ENCODE measurements at places on chromosomes 4 and X. TPM values are rescaled to one million over a fixed set of nuclear protein-coding genes. Genes with fewer than 3 reads are reported as not detected.

The LUZP4 gene
- not detected for polyA plus RNA-seq

The TREX2 gene
- 0.67 TPM for polyA plus RNA-seq

The UCHL1 gene
- polyA plus RNA-seq: not detected

The GPR82 gene
- polyA plus RNA-seq: 5.5 TPM

The TMEM150C gene
- not detected for polyA plus RNA-seq

The NLGN4X gene
- polyA plus RNA-seq: not detected

The TSPAN7 gene
- polyA plus RNA-seq: 0.16 TPM

The DCX gene
- polyA plus RNA-seq: not detected

The TKTL2 gene
- polyA plus RNA-seq: not detected

The PPARGC1A gene
- polyA plus RNA-seq: not detected

- DNase-seq: no peak
- no peak overlapping the region for H3K27ac ChIP-seq
- H3K4me3 ChIP-seq: no peak overlapping the region
- no peaks in the 10 kb centered on the region for H3K27me3 ChIP-seq
Measured at GRCh38 chrX:142483965-142484364, 278.9 kb upstream of the MAGEC2 start.

GRCh38 chr4:186698028-186698427 lies 25.6 kb downstream of the FAT1 start:
- H3K27me3 ChIP-seq: no peaks in the 10 kb centered on the region
- no peak for DNase-seq
- H3K27ac ChIP-seq: no peak overlapping the region
- H3K36me3 ChIP-seq: peaks cover 4% of the 10 kb centered on the region

DNA sequence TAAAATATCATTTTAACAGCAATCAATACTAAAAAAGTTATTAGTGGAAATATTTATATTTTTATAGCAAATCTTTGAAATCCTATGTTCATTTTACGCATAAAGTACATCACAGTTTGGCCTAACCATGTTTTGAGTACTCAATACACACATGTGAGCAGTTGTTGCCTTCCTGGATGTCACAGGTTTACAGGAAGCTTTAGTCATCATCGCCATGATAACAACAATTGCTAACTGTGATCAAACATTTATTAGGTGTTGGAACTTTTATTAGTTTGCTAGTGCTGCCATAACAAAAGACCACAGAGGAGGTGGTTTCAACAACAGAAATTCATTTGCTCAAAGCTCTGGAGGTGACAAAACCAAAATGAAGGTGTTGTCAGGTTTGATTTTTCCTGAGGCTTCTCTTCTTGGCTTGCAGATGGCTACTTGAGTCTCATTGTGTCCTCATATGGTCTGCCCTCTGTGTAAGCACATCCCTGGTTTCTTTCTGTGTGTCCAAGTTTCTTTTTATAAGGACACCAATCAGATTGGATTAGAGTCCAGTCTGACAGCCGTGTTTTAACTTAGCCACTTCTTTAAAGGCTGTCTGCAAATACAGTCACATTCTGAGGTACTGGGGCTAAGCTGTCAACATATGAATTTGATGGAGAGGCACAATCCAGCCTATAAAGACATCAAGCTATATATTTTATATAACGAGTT lies 43.1 kb upstream of the BOD1L1 start:
- H3K4me3 ChIP-seq: no peak overlapping the region
- no peak for DNase-seq
- no peak overlapping the region for H3K27ac ChIP-seq
- no peaks in the 10 kb centered on the region for H3K36me3 ChIP-seq
- no peaks in the 10 kb centered on the region for H3K27me3 ChIP-seq
- H3K4me1 ChIP-seq: no peaks in the 10 kb centered on the region

DNA sequence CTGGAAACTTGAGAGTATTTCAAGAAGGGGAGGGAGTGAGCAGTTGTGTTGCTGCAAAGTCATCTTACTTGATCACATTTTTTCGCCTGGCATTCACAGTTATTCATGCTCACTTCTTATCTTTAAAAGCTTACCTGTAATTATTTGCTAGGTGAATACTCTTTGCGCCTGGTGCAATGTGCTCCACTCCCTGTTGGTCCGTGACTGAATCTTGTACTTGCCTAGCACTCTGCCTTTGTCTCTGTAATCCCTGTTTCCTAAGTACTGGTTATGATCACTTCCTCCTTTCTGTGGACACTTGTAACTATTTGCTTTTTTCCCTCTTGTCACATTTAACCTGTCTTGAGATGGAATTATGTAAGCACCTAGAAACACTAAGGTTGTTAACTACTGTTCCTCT lies 5.8 kb downstream of the BMP2K start:
- H3K27ac ChIP-seq: no peak overlapping the region
- H3K36me3 ChIP-seq: no peaks in the 10 kb centered on the region
- no peak overlapping the region for H3K4me3 ChIP-seq

GRCh38 chr4:148843625-148844024 lies 401.4 kb upstream of the NR3C2 start:
- DNase-seq: no peak
- no peaks in the 10 kb centered on the region for H3K36me3 ChIP-seq
- H3K27me3 ChIP-seq: no peaks in the 10 kb centered on the region

DNA sequence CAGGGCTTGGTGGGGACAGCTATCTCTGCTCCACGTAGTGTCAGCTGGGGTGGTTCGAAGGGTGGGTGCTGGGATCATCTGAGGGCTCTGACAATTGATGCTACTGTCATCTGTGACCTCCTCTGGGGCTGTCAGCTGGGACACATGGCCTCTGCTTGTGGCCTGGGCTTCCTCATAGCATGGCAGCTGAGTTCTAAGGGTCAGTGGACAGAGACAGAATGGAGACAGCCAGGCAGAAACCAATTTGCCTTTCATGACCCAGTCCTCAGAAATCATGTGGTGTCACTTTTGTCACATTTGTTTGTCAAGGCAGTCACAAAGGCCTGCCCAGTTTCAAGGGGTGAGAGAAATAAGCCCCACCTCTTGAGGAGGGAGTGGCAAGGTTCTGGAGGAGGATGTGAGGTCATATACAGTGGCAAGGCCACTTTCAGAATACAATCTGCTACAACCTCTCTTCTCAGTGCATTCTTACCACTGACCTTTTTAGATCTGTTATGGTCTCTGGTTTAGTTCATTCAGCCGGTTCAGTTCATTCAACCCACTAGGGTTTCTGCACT lies 103.6 kb upstream of the BCOR start:
- peaks cover 3% of the 10 kb centered on the region for H3K27me3 ChIP-seq
- H3K4me1 ChIP-seq: peaks cover 23% of the 10 kb centered on the region
- peak overlapping the region; percentile 71 for H3K27ac ChIP-seq
- H3K4me3 ChIP-seq: peak overlapping the region; percentile 59
- H3K36me3 ChIP-seq: no peaks in the 10 kb centered on the region

- no peaks in the 10 kb centered on the region for H3K4me1 ChIP-seq
- DNase-seq: no peak
- no peak overlapping the region for H3K4me3 ChIP-seq
Measured at GRCh38 chr4:185717377-185717741, 94.6 kb downstream of the SORBS2 start.

GRCh38 chr4:139961344-139961946 lies 192.5 kb downstream of the MAML3 start:
- H3K4me3 ChIP-seq: no peak overlapping the region
- DNase-seq: no peak
- no peaks in the 10 kb centered on the region for H3K4me1 ChIP-seq
- H3K27me3 ChIP-seq: peaks cover 2% of the 10 kb centered on the region
- H3K36me3 ChIP-seq: no peaks in the 10 kb centered on the region

DNA sequence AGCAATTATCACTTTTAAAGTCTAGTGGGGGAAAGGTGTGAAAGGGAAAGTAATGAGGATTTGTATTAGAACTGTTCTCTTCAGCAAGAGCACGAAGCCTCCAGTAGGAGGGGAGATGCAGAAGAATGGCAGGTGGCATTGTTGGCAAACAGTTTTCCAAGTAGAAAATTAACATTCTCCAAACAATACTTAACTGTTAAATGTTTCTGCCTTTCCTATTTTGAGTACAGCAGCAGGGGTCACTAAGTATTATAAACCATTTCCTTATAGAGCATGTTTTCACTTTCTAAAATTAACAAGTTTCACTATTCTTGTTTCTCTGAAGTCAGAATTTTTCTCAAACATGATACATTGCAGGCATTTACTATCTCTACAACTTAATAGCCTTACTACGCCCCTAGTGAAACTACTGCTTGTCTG lies 58.7 kb downstream of the LEF1 start:
- peaks cover 84% of the 10 kb centered on the region for H3K4me1 ChIP-seq
- H3K4me3 ChIP-seq: no peak overlapping the region
- no peaks in the 10 kb centered on the region for H3K36me3 ChIP-seq
- no peak for DNase-seq
- H3K27me3 ChIP-seq: peaks cover 6% of the 10 kb centered on the region

DNA sequence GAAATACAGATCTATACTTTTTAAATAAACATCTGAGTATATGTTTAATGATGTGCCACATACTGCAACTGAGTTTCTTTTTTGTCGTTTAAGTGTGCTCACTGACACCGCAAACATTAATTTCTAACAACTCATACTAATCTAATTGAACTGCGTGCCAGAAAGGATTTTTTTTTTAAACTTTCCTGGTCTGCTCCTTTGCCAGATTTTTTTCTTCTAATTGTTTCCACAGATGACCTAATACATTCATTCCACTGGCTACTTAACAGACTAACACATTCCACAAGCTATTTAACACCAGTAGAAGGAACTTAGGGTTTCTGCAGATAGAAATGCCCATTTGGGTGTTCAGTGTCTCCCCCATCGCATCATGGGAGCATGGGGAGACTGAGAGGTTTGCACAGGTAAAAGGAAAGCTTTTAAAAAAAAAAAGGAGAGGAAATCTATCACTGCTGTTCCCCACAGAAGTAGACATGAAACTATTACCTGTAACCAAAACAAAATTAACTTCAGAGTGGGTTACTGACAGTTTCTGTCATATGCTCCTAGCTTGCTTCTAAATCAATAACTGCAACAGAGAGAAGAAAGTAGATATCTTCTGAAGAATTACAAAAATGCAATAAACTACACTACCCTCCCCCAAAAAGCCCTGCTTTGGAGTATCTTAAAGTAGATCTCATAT lies 31.6 kb downstream of the SH3KBP1 start:
- no peaks in the 10 kb centered on the region for H3K36me3 ChIP-seq
- peak overlapping the region; percentile 89 for H3K27ac ChIP-seq
- H3K27me3 ChIP-seq: peaks cover 3% of the 10 kb centered on the region
- peak overlapping the region; percentile 33 for H3K4me3 ChIP-seq
- peaks cover 73% of the 10 kb centered on the region for H3K4me1 ChIP-seq

DNA sequence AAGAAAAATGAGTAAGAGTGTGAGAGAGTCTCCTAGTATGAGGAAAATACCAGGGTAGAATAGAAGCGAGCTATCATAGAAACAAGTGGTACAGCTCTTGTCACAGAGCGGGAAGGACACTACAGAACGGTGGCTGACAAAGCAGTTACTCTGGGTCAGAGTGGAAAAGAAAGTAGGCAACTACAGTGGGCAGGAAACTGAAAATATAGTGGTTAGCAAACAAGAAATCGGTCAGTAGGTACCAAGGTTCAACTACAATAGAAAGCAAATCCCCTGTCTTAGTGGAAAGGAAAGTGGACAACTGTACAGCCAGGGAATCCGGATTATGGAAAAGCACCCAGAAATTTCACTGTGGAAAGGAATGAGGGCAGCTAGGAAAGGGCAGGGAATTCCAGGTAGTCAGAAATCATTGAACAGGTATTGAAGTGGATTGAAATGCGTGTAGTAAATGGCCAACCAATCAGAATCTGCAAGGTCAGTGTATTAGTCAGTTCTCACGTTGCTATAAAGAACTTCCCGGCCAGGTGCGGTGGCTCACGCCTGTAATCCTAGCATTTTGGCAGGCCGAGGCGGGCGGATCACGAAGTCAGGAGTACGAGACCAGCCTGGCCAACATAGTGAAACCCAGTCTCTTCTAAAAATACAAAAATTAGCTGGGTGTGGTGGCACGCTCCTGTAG lies 219.6 kb upstream of the DIAPH2 start:
- peaks cover 2% of the 10 kb centered on the region for H3K27me3 ChIP-seq
- H3K27ac ChIP-seq: no peak overlapping the region
- no peak for DNase-seq
- H3K36me3 ChIP-seq: no peaks in the 10 kb centered on the region

DNA sequence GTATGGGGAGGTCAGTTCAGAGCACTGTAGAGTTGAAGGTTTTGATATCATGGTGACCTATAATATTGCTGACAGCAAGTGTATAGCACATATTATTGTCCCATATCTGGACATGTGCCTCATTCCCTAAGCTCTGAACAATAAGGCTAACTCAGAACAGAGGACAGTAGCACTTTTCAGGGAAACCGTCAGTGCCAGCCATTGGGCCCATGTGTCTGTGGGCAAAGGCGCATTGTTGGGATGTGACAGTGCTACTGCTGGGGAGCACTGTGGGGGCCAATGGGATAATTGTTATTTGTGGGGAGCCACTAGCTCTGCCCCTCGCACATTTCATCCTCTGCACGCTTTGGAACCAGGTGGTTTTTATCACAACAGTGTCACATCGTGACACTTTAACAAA lies 136.2 kb downstream of the ELOVL6 start:
- peaks cover 4% of the 10 kb centered on the region for H3K36me3 ChIP-seq
- H3K27ac ChIP-seq: peak overlapping the region; percentile 69
- peaks cover 53% of the 10 kb centered on the region for H3K4me1 ChIP-seq
- peak overlapping the region; percentile 59 for H3K4me3 ChIP-seq
- DNase-seq: no peak
- no peaks in the 10 kb centered on the region for H3K27me3 ChIP-seq

DNA sequence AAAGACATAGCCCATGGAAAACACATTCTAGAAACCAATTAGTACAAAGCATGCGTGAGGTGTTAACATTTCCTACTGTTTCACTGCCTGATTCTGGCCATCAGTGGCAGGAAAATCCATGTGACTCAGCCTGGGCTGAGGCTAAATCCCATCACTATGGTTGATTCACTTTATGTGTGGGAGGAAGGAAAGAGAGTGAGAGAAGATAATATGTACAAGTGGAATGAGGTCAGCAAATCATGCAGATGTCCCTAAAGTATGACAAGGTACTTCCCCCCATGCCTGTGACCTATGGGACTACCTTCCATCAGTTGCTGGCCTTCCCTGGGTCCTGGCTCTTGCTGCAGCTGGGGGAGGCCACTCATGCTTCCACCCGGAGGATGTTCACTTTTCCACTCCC lies 64.2 kb upstream of the MAP3K15 start:
- no peak overlapping the region for H3K4me3 ChIP-seq
- peaks cover 31% of the 10 kb centered on the region for H3K4me1 ChIP-seq
- DNase-seq: no peak
- no peak overlapping the region for H3K27ac ChIP-seq

- H3K36me3 ChIP-seq: no peaks in the 10 kb centered on the region
- DNase-seq: no peak
- no peak overlapping the region for H3K27ac ChIP-seq
- H3K27me3 ChIP-seq: peaks cover 12% of the 10 kb centered on the region
- no peak overlapping the region for H3K4me3 ChIP-seq
Measured at GRCh38 chr4:8120501-8120900, 38.1 kb downstream of the ABLIM2 start.

GRCh38 chrX:131366407-131366806 lies 77.3 kb upstream of the IGSF1 start:
- no peak for DNase-seq
- no peak overlapping the region for H3K4me3 ChIP-seq
- H3K36me3 ChIP-seq: no peaks in the 10 kb centered on the region
- H3K4me1 ChIP-seq: no peaks in the 10 kb centered on the region
- H3K27me3 ChIP-seq: peaks cover 2% of the 10 kb centered on the region
- H3K27ac ChIP-seq: no peak overlapping the region

- H3K36me3 ChIP-seq: no peaks in the 10 kb centered on the region
- no peak overlapping the region for H3K27ac ChIP-seq
- no peaks in the 10 kb centered on the region for H3K4me1 ChIP-seq
- DNase-seq: no peak
Measured at GRCh38 chrX:41029332-41029731, 55.9 kb upstream of the USP9X start.

- no peak overlapping the region for H3K4me3 ChIP-seq
- H3K4me1 ChIP-seq: no peaks in the 10 kb centered on the region
- DNase-seq: no peak
- no peaks in the 10 kb centered on the region for H3K36me3 ChIP-seq
- no peak overlapping the region for H3K27ac ChIP-seq
Measured at GRCh38 chr4:60223208-60223923, 976.8 kb upstream of the ADGRL3 start.

All from immature natural killer cell (primary cell).